ENCODE measurements at places on chromosomes 4 and X.
A peak's percentile ranks its signal among the peaks of the same experiment; 100 is the strongest.

- DNase-seq: no peak
Observed at GRCh38 chrX:100895365-100896075, 21.4 kb upstream of the NOX1 start.

DNA sequence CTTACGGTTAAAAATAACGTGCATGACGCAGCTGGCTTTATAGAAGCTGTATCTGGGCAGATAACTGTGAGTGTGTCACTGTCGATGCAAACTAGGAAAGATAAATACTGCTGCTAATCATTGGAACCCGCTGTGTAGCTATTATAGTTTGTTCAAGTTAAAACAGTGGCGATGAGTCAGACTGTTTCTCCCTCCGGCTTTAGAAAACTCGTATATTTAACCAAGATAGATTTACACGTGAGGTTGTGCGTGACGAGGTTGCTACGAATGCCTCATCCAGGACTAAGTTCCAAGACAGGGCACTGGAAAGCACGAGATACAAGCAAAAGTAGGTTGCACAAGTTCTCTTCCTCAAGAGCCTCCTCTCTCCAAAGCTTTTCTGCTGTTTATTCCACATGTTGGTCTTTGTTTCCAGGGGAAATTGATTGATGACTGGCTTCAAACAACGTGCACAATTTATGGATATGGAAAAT lies 270.7 kb downstream of the FBXW7 start:
- no peak for DNase-seq

GRCh38 chr4:153651587-153651986 lies 32.5 kb upstream of the TLR2 start:
- peak; percentile 57 for DNase-seq

GRCh38 chr4:38313175-38313574 lies 350.8 kb upstream of the KLF3 start:
- DNase-seq: no peak

DNA sequence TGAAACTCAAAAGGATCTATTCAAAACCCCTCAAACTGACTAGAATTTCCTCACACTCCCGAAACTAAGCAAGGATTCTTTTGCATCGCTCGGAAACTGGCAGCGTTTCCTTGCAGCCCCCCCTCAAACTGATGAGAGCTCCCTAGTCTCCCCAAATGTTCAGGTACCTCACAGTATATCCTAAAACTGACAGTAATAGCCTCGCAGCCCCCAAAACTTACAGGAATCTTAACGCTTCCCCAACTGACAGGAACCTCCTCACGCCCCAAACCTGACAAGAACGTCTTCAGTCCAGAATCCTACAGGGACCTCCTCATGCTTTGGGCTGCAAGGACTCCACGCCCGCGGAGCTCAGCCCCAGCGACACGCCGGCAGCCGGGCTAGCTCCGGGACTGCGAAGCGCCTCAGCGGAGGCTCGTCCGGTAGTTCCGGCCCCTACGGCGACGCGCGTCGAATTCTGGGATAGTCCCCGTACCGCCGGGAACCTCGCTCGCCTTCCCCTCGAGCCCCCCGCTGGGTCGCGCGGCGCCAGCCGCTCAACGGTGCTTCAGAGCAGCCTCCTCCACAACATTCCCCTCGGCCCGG lies 640 bp downstream of the PHF8 start:
- DNase-seq: no peak

DNA sequence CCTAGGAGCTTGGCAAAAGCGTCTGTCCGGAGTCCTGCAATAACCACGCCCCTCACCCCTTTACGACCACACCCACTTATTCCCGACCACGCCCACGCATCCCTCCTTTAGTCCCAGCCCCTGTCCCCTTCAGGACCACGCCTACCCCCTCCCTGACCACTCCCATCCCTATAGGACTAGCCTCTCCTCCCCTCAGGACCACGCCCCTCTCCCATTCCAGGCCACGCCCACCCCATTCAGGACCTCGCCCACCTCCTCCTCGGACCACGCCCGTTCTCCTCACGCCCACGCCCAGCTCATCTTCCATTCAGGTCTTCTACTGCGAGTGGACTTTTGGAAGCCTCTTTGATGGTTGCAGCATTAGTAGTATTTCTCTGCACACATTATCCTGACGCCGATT lies 131.2 kb upstream of the STX18 start:
- no peak for DNase-seq

DNA sequence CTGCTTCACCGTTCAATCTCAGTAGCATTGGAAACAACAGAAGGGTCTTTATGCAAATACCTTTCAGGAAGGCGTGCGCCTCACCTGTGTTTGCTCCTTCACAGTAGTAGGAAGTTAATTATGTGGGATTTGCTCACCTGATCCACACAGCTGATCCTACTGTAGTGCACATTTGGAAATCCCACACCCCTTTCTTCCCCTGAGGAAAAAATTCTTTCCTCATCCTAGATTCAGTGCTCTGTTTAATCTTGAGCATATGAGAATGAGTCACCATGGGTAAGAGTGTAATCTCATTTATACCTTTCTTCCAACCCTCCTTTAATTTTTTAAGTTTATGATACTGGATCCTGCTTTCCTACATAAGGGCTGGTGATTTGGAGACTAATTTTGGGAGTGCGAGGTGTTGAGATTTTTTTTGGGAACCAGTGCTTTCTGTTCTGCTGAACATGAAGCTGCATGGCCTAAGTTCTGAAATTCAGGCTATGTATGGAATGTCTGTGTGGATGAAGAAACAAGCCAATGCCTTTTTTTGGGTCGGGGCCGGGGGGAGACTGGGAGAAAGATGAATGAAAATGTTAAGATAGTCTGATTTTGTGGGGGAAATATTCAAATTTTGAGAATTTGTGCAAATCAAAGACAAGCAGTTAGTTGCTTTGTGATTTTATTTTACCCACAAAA lies 19.0 kb downstream of the GAB1 start:
- DNase-seq: no peak

GRCh38 chrX:147958291-147958690 lies 22.8 kb upstream of the FMR1NB start:
- no peak for DNase-seq

DNA sequence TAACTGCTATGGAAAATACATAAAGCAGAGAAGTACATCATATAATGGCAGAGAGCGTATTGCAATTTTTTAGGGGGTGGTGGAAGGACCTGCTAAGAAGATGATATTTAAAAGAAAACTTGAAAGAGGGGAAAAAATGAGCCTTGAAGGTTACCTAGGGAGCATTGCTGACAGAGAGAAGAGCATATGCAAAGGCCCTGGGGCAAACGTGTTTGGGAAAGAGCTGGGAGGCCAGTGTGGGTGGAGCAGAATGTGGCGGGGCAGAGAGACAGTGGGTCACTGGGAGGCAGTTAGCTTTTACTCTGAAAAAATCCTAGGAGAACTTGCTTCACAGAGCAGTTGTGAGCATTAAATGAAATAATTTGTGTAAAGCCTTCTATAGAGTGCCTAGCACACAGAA lies 157.0 kb downstream of the SHROOM3 start:
- DNase-seq: no peak

- no peak for DNase-seq
Observed at GRCh38 chr4:138592796-138593195, 350.6 kb upstream of the SLC7A11 start.

GRCh38 chr4:125432078-125432477 lies 117.3 kb downstream of the FAT4 start:
- DNase-seq: no peak

DNA sequence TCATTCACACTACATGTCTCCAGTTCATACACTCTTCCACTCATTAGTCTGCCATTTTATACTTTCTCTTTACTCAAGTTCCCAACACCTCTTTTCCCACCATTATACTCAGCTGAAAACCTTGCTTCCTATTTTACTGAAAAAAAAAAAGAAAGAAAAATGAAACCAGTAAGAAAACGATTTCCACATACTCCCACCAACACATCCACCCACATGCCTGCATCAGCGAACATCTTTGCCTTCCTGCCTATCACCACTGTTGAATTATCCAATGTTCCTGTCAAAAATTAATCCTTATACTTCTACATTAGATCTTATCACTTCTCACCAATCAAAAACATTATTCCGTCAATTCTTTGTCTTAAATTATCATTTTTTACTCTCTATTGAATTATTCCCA lies 188.1 kb upstream of the FAM241A start:
- DNase-seq: no peak

DNA sequence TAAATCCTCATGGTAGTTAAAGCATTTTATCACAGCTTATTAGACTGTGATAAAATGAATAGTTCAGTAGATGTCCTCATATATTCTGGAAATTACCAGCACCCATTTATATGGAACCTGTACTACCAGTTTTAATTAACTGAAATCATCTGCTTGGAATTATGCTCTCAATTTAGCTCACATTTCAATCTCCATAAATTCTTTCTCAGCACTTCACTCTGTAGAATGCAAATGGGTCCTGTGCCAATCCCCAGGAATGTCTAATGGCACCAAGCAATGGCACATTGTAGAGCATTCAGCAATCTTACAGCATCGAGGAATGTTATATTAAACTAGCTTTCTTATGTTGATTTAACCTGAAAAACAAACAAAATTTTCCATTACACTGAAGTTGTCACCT lies 355.1 kb downstream of the PDHA2 start:
- no peak for DNase-seq

- DNase-seq: no peak
Observed at GRCh38 chr4:142707401-142707800, 138.7 kb downstream of the INPP4B start.

DNA sequence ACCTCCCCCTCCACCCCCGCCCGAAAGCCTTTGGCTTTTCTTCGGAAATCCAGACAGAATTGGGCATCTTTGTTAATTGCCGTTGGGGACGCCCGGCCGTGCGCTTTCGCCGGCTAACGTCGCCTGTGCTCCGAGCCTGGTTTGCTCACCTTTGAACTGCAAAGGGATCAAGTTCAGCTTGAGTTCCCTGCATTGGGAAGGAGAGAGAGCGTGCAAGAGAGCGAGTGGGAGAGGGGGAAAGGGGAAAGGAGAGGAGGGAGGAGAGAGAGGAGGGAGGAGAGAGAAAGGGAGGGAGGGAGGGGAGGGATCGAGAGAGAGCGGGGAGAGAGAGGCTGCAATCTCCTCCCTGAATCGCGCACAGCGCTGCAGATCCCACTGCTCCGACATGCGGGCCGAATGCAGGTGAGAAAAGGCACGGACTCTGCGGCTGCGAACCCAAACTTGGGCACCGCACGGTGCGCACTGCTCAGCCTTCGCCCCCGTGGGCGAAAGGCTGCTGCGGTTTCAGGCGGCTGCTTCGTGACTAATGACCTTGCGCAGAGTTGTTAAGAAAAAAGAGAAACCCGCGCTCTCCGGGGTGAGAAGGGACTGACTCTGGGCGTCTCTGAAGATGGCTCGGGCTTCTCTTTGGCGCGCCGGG lies at the start of gene PCDH7:
PCDH7 (plus strand) TSS at position 349 of the 640 bp plus-strand sequence. CDS start 1,054 bp downstream, outside the sequence.
- DNase-seq: no peak

DNA sequence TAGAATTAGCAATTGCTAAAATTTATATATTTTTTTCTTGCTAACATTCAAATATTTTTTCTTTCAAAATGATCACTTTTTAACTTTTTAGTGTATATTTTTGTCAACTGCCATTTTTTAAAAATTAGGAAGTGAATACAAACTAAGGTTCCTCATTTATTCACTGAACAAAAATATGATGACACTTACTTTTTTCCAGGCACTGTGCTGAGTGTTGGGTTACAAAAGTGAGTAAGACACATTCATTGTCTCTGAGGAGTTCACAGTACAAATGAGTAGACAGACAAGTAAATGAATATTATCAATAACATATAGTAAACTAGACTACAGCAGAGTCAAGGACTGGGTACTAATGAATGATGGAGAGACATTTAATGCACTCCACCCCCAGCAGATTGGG lies 543.5 kb downstream of the PDHA2 start:
- DNase-seq: no peak

DNA sequence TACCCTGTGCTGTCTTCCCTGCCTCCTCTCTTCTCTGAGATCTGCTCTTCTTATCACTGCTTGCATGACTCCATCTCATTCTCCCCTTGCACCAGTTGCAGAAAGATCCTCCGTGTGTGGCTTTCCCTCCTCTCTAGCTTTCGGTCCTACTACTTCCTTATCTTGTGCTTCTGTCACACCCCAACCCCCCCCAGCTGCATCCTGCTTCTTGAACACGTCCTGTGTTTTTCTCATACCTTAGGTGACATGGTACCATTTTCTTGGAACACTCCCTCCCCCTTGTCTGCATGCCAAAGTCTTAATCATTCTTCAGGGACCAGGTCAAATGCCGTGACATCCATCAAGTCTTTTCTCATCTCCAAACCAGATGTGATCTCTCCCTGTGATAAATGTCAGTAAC lies 46.4 kb downstream of the FHL1 start:
- no peak for DNase-seq

GRCh38 chr4:71270901-71271300 lies 67.9 kb upstream of the SLC4A4 start:
- DNase-seq: no peak

- no peak for DNase-seq
Observed at GRCh38 chr4:173546776-173547175, 16.7 kb upstream of the HAND2 start.

GRCh38 chrX:109187473-109188168 lies 294.3 kb downstream of the GUCY2F start:
- DNase-seq: no peak

- DNase-seq: no peak
Observed at GRCh38 chrX:38986586-38986985, 185.3 kb downstream of the MID1IP1 start.

DNA sequence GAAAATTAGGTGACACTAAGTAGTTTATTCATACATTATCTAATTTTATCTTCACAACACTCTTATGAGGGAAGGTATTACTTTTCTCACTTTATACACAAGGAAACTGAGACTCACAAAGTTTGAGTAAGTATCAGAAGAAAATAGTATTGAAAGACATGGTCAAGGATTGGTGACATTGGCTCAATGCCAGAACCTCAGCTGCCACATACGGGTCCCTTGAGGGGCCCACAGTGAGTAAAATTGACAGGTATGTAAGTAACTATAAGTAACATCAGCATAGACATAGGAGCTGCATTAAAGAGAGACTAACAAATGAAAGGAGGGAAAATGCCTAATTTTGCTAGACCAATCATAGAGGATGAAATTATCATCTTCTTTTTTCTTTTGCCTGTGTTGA lies 134.1 kb downstream of the COX18 start:
- no peak for DNase-seq

- no peak for DNase-seq
Observed at GRCh38 chr4:89277412-89277811, 30.2 kb downstream of the GPRIN3 start.

DNA sequence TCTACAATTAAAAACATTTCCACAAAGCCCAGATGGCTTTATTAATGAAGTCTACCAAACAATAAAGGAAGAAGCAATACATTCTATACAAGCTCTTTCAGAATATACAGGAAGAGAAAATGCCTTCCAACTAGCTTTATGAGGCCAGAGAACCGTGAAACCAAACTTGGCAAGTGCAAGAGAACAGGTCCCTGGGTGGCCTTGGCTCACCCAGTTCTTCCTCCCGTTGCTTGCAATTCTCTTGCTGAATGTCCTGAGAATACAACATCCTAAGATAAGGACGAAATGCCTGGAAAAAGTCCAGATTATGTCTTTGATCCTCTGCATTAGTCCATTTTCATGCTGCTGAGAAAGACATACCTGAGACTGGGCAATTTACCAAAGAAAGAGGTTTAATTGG lies 204.9 kb downstream of the MAD2L1 start:
- no peak for DNase-seq

- no peak for DNase-seq
Observed at GRCh38 chr4:99473131-99473530, 37.7 kb upstream of the C4orf17 start.
